ENCODE measurements at places on chromosomes 2 and 18.
A peak's percentile ranks its signal among the peaks of the same experiment; 100 is the strongest.

- no peak for DNase-seq
Observed at GRCh38 chr18:54702686-54703085, 111.6 kb downstream of the DYNAP start.

DNA sequence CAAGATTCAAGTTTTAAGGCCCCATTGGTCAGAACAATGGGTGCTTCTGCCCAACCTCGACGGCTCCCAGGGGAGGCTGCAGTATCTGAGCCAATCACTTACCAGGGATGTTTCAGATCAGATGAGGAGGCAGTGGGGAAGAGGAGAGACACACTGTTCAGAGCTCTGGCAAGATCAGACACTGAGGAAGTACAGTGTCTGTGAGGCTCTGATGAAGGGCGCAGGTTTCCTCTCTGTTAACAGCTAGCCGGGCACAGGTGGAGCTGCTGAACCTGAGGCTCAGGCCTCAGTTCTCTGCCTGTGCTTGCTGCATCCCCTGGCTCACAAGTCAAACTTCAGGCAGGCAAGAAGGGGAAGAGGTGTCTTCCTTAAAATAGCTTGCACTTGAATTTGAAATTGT, 69.7 kb downstream of the TPO start:
- DNase-seq = no peak

DNA sequence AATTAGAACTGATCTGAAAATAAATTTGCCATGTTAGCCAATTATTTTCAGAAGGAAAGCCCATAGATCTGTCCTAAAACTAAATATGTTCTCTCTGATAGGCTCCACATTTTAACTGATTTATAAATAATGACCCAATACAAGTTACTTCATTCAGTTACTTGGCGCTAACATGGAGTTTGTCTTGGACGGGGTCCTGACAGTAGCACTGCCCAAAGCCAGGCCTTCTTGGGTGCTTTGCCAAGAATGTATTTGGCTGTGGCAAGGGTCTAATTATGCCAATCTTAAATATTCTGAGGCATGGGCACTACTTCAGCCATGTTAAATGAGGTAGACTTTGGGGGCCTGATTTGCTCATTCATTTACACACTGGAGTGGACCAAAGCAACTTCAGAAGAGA, 135.0 kb upstream of the PKDCC start:
- no peak for DNase-seq

GRCh38 chr2:124328397-124328796, 303.3 kb downstream of the CNTNAP5 start:
- DNase-seq = no peak

GRCh38 chr2:188695953-188696352, 278.2 kb upstream of the COL3A1 start:
- no peak for DNase-seq

- DNase-seq = no peak
Observed at GRCh38 chr18:8366656-8367055, 242.6 kb upstream of the RAB12 start.

- DNase-seq = no peak
Observed at GRCh38 chr2:222404151-222404905, 20.0 kb upstream of the SGPP2 start.

DNA sequence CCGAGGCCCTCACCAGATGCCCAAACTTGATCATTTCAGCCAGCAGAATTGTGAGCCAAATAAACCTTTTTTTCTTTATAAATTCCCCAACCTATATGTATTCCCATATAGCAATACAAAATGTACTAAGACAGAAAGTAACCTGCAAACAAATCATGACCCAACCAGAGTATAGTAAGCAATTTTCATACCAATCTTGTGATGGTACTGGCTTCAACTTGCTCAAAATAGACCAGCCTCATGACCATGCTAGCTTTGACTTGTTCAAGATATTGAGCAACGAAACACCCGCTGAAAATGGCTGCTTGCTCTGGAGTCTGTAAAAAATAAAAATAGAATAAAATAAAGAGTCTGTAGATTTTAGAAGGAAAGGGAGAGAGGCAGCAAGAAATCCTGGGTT, 97.6 kb downstream of the C1D start:
- no peak for DNase-seq

- DNase-seq = no peak
Observed at GRCh38 chr2:147247749-147248148, 597.1 kb upstream of the ACVR2A start.

GRCh38 chr2:21035974-21036707, 7.7 kb downstream of the APOB start:
- DNase-seq = no peak

DNA sequence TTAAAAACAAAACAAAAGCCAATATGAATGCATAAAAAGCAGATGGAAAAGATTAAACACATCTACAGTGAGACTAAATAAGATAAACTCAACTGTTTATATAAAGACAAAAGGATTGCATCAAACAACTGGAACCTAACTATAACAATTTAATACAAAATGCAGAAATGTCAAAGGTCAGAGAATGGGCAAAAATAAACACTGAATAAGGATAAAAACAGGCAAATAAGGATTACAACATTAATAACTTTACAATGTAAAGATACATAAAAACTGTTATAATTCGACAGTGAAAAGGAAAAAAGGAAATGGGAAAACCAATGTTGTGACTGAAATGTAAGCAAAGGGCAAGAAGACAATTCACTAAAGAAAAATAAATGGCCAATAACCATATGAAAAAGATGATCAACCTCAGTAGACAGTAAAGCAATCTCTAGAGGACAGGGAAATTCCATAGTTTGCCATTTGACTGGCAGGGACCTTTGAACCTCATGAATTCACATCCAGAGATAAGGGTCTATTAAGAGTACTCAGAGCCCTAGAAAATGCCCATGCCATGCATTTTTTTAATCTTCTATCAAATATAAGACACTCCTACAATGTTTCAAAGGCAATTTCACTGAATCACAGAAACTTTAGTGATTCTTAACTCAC, 83.7 kb downstream of the TMEM131 start:
- DNase-seq = no peak

DNA sequence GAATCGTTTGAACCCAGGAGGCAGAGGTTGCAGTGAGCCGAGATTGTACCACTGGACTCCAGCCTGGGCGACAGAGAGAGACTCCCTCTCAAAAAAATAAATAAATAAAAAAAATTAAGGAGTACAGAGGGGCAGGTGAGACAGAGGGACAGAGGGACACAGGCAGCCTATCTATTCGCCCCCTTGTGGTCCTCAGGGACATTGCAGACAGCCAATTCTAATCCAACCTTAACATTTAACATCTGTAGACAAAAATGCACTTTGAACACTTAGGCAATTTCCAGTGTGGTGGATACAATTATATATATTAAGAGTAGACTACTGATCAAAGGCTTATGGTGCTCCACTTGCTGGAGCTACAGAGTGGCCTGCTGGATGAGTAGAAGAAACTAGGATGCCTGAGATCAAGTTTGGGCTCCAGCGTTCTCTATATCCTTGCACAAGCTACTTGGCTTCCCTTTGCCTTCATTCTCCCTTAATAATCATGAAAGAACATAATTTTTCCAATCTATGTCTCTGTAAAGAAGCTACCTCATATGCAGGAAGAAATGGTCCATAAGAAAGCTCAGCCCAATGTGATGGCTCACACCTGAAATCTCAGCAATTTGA, 8.2 kb upstream of the SMARCAL1 start:
- peak; percentile 22 for DNase-seq

GRCh38 chr2:48129293-48129950, 223.1 kb upstream of the FBXO11 start:
- DNase-seq = no peak

DNA sequence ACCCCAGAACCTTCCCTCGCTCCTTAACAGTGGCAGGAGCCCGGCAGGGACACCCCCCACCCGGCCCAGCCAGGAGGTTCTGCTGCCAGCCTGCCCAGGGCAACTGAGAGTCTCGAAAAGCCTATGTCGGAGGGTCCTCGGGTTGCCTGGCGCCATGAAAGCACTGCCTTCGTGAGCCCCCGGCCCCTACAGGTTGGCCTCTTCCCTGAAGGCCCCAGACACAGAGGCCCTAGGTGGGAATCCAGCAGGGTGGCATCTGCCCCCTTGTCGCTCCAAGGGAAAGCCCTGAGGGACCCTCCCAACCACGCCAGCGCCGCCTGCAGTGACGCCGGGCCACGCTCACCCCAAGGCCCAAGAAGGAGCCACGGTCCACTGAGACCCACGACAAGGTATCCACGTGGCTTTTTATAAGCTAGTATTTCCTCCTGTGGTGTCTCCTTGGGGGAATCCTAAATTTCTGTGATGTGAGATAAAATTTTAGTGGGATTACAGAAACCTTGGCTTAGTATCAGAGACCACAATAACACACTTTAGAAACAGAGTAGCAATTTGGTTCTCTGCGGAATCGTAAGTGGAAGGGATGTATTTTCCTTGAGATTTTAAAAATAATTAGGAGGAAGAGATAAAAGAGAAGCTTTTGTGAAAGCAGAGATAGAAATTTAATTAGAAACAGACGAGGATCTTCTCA, 138.9 kb downstream of the HDAC4 start:
- no peak for DNase-seq

DNA sequence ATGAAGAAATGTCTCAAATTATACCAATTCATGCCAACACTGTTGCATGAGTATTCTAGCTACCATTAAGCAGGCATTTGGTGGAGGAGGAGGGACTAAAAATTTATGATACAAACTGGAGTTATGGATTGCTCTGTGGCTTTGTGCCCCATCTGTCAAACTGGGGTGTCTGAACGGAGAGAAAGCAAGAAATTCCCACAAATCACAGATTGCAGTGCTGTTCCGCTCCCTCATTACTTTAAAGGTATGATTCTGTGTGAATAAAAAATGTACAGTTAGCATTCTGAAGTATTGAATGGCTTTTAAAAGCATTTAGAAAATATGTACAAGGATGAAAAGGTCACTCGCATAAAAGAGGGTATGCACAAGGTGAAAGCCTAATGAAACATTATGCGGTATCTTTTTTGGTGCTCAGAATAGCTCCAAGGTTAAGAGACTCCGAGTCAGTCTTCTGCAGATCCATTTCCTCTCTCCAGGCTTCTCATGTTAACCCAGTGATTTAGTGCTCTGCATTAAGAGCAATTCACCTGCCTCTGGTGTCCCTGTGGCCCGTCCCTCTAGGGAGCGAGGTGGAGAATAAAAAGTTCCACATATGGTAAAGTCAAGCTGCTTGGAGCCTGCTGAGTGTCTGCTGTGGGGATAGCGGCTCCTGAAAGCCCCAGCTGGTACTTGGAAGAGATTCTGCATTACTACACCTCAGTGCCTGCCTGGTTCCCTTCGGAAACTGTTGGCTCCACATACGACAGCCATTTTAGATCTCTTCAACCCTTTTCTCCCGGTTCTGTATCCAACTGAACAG, 184.2 kb downstream of the ZNF521 start:
- no peak for DNase-seq

GRCh38 chr2:21118302-21118920, 5.4 kb upstream of the TDRD15 start:
- no peak for DNase-seq

- no peak for DNase-seq
Observed at GRCh38 chr2:796141-796985, 119.2 kb upstream of the TMEM18 start.

DNA sequence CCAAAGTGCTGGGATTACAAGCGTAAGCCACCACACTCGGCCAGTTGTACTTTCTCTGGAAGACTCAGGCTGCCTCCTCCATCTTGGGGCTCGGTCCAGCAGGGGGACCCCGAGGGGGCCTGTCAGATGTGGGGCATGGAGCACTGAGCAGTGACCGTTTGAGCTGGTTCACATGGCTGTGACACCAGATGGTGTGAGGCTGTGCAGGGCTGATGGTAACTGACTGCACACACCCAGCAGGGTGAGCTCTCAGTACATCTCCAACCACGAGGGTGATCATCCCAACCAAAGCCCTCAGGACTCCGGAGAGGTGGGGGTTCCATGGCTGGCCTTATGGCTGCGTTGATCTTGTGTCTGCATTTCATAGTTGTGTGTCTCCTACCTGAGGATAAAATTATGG, 63.4 kb downstream of the FAM168B start:
- DNase-seq = no peak

DNA sequence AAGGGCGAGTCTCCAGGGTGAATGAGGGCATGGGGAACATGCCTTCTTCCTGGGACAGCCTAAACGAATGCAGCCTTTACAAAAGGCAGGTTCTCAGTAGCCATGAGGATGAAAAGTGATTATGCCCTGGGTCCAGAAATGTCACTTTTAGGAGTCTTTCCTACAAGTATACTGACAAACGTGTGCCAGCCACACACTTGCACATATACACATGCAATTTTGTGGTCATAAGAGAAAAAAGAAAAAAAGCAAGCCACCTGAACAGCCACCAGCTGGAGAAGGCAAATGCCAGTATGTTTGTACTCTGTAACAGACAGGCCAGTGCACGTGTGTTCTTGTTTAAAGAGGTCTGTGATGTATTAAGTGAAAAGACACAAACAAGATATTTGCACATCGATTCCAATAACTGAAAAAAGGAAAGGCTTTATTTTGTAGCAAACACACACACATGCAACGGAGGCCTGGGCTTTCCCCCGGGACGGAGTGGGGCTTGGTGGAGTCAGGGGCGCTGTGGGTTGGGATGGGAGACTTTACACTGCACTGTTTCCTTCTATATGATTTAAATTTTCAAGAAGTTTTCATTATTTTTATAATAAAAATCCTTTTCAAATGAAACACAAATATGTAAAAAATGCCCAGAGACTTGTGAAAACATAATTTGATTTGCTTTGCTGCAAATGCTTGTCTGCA, 108.4 kb downstream of the FAM210A start:
- DNase-seq = no peak

DNA sequence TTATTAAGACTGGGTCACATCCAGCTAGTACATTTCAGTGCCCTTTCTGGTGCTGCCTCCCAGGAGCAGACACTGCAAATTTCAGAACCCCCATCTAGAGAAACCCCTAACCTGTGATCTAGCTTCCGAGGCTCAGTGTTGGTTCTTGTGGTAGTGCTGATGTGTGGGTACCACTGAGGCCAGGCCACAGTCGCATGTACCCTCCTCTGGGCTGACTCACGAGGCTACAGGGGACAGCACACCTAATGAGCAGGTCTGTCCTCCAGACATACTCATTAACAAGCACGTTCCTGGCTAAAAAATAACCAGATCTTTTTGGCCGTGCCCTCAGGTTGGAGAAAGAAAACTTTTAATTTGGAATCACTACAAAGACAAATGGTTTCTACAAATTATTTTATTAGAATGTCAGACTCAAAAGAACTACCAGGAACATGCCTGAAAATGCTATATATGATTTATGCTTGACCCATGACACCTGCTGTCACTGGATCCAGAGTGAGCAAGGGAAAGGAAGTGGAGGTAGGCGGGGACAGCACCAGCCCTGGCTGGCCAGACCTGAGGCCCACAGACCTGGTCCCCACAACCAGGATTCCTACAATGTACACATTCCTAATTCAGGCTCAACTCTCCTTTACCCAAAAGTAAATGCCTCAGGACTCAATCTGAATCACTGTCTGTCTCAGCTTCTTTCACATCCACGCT, 8.5 kb downstream of the CIAO1 start:
- no peak for DNase-seq

- no peak for DNase-seq
Observed at GRCh38 chr2:18425210-18425703, 135.2 kb downstream of the RDH14 start.

- no peak for DNase-seq
Observed at GRCh38 chr2:27925766-27926472, 35.4 kb downstream of the BABAM2 start.

- DNase-seq = no peak
Observed at GRCh38 chr2:8154270-8154669, 527.6 kb upstream of the ID2 start.

All from stimulated activated CD8-positive, alpha-beta memory T cell treated with anti-CD3 and anti-CD28 coated beads, Interleukin-4, amount 100 ng/mL, for 24 hours (primary cell).